ENCODE measurements at places on chromosomes 2 and 18.

- no peaks in the 10 kb centered on the region for H3K36me3 ChIP-seq
- DNase-seq: no peak
- no peaks in the 10 kb centered on the region for H3K4me1 ChIP-seq
- no peak overlapping the region for H3K27ac ChIP-seq
- no peaks in the 10 kb centered on the region for H3K27me3 ChIP-seq
Measured at GRCh38 chr2:130785466-130786055, 30.2 kb downstream of the AMER3 start.

DNA sequence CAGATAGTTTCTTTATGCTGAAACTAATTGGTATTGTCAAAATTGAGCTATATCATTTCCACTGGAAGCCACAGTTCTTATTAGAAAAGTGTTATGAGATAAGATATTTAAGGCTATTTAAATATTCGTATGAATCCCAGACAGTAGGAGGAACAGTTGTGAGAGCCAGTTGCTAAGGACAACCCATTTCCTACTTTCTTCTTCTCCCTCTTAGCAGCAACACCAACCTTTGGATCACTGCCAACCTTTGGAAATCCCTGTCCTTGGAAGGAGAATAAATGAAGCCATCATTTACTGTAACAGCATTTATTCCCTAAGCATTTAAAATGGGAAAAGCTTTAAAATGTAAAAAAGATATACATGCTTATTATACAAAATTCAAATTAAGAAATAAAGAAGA, 85.8 kb downstream of the PLCL1 start:
- H3K4me1 ChIP-seq: peaks cover 26% of the 10 kb centered on the region
- no peaks in the 10 kb centered on the region for H3K36me3 ChIP-seq
- no peak overlapping the region for H3K27ac ChIP-seq
- no peak overlapping the region for H3K4me3 ChIP-seq
- H3K27me3 ChIP-seq: no peaks in the 10 kb centered on the region

- H3K4me3 ChIP-seq: no peak overlapping the region
- H3K27ac ChIP-seq: no peak overlapping the region
- peaks cover 44% of the 10 kb centered on the region for H3K36me3 ChIP-seq
- no peaks in the 10 kb centered on the region for H3K27me3 ChIP-seq
- DNase-seq: no peak
Measured at GRCh38 chr2:235808366-235808765, 314.5 kb downstream of the AGAP1 start.

DNA sequence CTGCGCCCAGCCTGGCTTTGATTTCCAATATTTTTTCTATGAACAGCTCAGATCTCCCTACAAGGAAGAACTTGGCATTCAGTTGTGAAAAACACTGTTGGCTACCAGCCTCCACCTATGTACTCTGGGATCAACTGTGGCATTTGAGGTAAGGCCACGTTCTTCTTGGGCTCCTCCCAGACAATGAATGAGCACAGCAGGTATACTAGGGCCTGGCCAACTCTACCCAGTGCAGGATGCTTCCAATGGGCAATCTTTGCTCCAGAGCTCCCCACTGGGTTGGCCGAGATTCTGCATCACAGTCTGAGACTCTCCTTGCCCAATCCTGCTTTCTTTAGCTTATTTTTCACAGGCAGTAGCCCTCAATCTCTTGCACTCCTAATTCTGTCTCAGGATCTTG, 75.9 kb downstream of the TMEM131 start:
- H3K36me3 ChIP-seq: peaks cover 8% of the 10 kb centered on the region
- no peaks in the 10 kb centered on the region for H3K4me1 ChIP-seq
- H3K4me3 ChIP-seq: no peak overlapping the region

GRCh38 chr18:13447621-13448334, 229.2 kb downstream of the LDLRAD4 start:
- H3K27me3 ChIP-seq: no peaks in the 10 kb centered on the region
- peaks cover 22% of the 10 kb centered on the region for H3K4me1 ChIP-seq
- no peak for DNase-seq

- H3K27ac ChIP-seq: no peak overlapping the region
- no peaks in the 10 kb centered on the region for H3K27me3 ChIP-seq
- no peak for DNase-seq
- H3K4me1 ChIP-seq: no peaks in the 10 kb centered on the region
- H3K36me3 ChIP-seq: no peaks in the 10 kb centered on the region
- H3K4me3 ChIP-seq: no peak overlapping the region
Measured at GRCh38 chr2:14257801-14258507, 374.6 kb upstream of the LRATD1 start.

DNA sequence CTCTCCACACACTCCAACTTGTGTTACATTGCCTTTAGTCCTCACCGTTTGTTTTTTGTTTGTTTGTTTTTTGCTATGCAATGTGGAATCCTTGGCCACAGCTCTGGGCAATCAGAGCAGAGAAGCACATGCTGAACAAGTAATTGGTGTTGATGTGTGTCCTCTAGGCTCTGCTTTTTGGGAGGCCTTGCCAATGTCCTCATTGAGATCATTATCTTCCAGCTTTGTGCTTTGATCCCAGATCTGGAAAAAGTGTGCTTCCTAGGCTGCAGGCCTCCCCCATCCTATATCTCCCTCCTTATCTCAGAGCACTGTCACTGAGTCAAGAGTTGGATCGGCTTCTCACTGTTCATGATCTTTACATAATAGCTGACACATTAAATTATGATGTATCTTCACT, 25.9 kb downstream of the OSR1 start:
- no peak overlapping the region for H3K27ac ChIP-seq
- no peaks in the 10 kb centered on the region for H3K27me3 ChIP-seq
- H3K36me3 ChIP-seq: no peaks in the 10 kb centered on the region
- DNase-seq: no peak
- no peak overlapping the region for H3K4me3 ChIP-seq
- H3K4me1 ChIP-seq: no peaks in the 10 kb centered on the region

DNA sequence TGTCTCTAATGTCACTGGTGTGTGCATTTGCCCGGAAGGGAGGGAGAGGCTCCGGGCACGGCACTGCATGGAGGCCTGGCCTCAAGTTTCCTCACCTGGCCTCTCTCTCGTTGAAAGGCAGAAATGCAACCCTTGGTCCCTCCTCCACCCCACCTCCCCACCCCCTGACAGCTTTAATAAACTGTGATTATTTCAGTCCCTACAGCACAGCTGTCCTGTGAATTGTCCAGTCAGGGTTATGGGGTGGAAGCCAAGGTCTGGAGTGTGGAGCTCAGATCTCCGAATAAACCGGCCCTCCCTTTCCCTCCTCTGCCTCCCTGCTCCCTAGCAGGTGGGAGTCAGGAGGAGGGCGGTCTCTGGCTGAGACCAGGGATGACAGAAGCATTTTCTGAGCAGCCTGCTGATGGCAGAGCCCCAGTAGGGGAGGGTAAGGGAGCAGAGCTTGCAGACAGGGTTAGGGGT, 199.2 kb upstream of the SMAD2 start:
- no peak overlapping the region for H3K4me3 ChIP-seq
- H3K27ac ChIP-seq: no peak overlapping the region
- peaks cover 19% of the 10 kb centered on the region for H3K4me1 ChIP-seq
- H3K27me3 ChIP-seq: no peaks in the 10 kb centered on the region
- H3K36me3 ChIP-seq: no peaks in the 10 kb centered on the region

DNA sequence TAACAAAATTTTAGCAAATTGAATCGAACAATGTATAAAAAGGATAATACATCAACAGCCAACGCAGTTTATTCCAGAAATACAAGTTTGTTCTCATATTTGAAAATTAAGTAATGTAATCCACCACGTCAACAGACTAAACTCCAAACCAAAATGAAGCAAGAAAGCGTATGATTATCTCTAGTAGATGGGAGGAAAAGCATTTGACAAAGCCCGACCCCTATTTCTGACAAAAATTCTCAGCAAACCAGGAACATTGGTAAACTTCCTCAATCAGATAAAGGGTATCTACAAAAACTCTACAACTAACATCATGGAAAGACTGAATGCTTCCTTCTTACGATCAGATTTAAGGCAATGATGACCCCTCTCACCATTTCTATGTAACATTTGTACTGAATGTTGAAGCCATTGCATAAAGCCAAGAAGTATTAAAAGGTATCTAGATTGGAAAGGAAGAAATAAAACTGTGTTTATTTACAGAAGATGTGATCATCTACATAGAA, 34.3 kb upstream of the MYCN start:
- no peaks in the 10 kb centered on the region for H3K36me3 ChIP-seq
- H3K27ac ChIP-seq: no peak overlapping the region
- H3K27me3 ChIP-seq: no peaks in the 10 kb centered on the region
- no peak overlapping the region for H3K4me3 ChIP-seq
- no peaks in the 10 kb centered on the region for H3K4me1 ChIP-seq

GRCh38 chr2:25521665-25522387, 151.6 kb downstream of the DTNB start:
- no peak for DNase-seq
- peaks cover 7% of the 10 kb centered on the region for H3K4me1 ChIP-seq
- no peaks in the 10 kb centered on the region for H3K36me3 ChIP-seq
- H3K27ac ChIP-seq: no peak overlapping the region
- H3K27me3 ChIP-seq: no peaks in the 10 kb centered on the region
- peak overlapping the region; percentile 34 for H3K4me3 ChIP-seq

DNA sequence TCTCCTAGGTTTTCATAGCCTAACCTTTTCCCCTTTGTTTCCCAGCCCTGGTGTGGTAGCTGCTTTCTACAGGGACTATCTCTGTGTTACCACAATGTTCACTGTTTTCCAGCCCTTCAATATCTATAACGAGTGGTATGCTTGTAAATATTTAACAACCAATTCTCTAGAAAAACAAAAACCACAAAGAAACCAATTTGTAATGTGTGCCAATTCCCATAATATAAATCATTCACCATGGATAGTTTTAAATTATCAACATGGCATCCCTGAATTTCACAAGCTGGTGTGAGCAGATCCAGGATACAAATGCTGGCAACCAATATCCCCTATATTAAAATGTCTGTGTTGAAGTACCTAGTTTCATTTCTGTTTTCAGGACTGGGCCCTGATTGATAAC, 207.5 kb upstream of the FBXO11 start:
- H3K36me3 ChIP-seq: no peaks in the 10 kb centered on the region
- H3K27ac ChIP-seq: peak overlapping the region; percentile 95
- DNase-seq: no peak
- no peaks in the 10 kb centered on the region for H3K27me3 ChIP-seq
- H3K4me1 ChIP-seq: peaks cover 15% of the 10 kb centered on the region

- no peaks in the 10 kb centered on the region for H3K27me3 ChIP-seq
- no peak overlapping the region for H3K4me3 ChIP-seq
- DNase-seq: no peak
- no peak overlapping the region for H3K27ac ChIP-seq
- no peaks in the 10 kb centered on the region for H3K4me1 ChIP-seq
- H3K36me3 ChIP-seq: no peaks in the 10 kb centered on the region
Measured at GRCh38 chr2:121960251-121960650, 204.8 kb downstream of the TSN start.

DNA sequence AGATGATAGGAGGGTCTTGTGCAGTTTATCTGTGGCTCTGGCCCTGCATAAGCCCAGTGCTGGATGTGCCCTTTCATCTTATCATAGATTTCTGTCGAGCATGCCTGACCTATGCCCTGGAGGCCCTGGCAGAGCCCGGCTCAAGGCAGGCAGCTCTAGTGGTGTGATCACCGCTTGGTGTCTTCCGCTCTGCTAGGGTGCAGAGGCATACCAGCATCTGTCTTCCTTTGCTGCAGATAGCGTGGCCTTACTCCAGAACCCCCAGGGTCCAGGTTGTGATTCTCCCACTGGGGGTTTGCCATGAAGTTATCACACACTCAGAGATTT, 13.7 kb upstream of the TRAF3IP1 start:
- H3K36me3 ChIP-seq: no peaks in the 10 kb centered on the region
- no peak overlapping the region for H3K27ac ChIP-seq
- no peak overlapping the region for H3K4me3 ChIP-seq
- no peak for DNase-seq
- no peaks in the 10 kb centered on the region for H3K4me1 ChIP-seq
- no peaks in the 10 kb centered on the region for H3K27me3 ChIP-seq

DNA sequence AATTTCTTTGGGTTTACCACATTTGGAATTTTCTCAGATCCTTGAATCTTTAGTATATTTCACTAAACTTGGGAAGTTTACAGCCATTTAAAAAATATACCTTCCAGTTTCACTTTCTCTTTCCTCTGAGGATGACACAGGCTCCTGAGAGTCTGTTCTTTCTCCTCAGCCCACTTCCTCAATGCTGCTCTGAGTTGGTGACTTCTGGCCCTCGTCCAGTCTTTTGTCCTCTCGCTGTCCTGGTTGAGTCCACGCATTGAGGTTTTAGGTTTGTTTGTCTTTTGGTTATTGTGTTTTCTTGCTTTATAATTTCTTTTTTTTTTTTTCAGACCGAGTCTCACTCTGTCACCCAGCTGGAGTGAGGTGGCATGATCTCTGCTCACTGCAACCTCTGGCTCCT, 40.7 kb upstream of the GALR1 start:
- H3K27me3 ChIP-seq: no peaks in the 10 kb centered on the region
- no peak for DNase-seq
- peaks cover 27% of the 10 kb centered on the region for H3K4me1 ChIP-seq
- peak overlapping the region; percentile 29 for H3K27ac ChIP-seq

DNA sequence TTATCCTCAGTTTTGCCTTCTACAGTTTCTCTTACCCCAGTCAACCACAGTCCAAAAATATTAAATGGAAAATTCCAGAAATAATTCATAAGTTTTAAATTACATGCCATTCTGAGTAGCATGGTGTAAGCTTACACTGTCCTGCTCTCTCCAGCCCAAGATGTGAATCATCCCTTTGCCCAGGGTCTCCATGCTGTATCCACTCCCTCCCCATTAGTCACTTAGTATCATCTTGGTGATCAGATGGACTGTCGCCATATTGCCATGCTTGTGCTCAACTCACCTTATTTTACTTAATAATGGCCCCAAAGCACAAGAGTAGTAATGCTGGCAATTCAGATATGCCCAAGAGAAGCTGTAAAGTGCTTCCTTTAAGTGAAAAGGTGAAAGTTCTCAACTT, 18.5 kb upstream of the CCNT2 start:
- H3K4me3 ChIP-seq: no peak overlapping the region
- no peaks in the 10 kb centered on the region for H3K36me3 ChIP-seq
- no peak for DNase-seq
- no peaks in the 10 kb centered on the region for H3K27me3 ChIP-seq
- peaks cover 7% of the 10 kb centered on the region for H3K4me1 ChIP-seq

- H3K4me1 ChIP-seq: peaks cover 27% of the 10 kb centered on the region
- no peaks in the 10 kb centered on the region for H3K27me3 ChIP-seq
- H3K27ac ChIP-seq: peak overlapping the region; percentile 87
- no peak overlapping the region for H3K4me3 ChIP-seq
- no peaks in the 10 kb centered on the region for H3K36me3 ChIP-seq
Measured at GRCh38 chr2:37769551-37769950, 98.1 kb upstream of the CDC42EP3 start.

DNA sequence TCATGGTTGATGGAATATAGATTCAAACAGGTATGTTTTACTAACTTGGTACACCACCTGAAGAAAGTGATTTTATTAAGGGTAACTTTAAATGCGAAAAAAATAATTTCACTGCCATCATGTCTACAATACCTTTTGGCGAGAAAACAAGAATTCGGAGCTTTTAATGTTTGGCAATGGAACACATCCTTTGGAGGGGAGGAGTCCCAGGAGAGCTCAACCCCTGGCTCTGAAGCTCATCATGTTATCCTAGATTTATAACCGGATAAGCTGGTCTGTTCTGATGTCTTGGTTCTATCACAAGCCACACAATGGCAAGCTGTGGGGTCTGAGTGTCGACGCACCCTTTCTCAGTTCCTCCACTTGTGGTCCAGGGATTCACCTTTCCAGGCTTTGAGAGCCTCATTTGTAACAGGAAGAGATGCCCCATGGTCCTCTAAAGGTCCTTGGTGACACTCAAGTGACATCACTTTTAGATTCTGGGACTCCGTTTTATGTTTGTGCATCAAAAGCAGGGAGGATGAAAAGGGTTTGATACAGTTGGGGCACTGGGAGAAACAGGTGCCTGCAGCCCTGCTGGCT, 172.7 kb downstream of the BCL2 start:
- H3K27me3 ChIP-seq: no peaks in the 10 kb centered on the region
- no peaks in the 10 kb centered on the region for H3K36me3 ChIP-seq
- H3K4me1 ChIP-seq: peaks cover 6% of the 10 kb centered on the region
- no peak for DNase-seq
